T-helper 2 cell (primary cell): ENCODE measurements at places on chromosomes 12 and 14.

- DNase-seq, result no peak
Measured at GRCh38 chr12:28130625-28131598, 59.3 kb upstream of the CCDC91 start.

DNA sequence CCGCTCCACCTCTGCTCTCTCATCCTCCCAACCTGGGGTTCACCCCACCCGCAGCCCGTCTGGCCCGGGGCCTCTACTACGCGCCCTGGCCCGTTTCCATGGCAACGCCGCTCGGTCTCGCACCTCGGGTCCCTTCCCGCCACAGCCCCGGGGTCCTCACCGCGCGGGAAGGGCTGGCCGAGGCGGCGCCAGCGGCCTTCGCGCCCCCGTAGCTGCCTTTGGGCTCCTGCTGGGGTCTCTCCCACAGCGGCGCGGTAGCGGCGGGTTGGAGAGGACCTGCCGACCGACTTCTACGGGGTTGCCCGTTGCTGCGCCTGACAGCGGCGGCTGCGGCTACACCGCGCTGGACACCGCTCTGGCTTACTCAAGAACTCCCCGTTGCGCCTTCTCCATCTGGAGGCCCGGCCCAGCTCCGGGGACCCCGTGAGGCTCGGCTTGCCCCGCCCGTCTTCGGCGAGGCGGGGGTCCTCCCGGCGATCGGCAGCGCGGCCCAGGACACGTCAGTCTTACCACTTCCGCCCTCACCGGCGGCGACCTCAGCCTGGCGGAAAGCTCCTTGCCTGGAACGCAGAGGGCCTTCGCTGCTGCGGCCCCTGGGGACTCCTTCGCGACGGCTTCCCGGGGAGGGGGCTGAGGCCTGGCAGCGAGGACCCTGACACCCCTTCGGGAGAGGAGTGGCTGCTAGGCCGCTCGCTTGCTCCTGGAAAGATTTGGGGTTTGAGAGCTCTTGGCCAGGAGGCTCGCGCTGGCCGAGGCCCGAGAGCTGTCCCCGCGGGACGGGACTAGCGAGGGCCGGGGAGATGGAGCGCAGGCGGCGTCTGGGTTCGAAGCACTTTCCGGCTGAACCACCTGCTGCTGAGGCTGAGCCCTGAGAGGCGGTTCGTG is at the start of gene TM9SF1:
TSS of gene TM9SF1 (minus strand) at position 256 of the 885 bp plus-strand sequence. CDS start 422 bp downstream, outside the sequence.
- peak; percentile 95 for DNase-seq

GRCh38 chr14:34436118-34436905 is 25.7 kb downstream of the SPTSSA start:
- DNase-seq, result no peak

DNA sequence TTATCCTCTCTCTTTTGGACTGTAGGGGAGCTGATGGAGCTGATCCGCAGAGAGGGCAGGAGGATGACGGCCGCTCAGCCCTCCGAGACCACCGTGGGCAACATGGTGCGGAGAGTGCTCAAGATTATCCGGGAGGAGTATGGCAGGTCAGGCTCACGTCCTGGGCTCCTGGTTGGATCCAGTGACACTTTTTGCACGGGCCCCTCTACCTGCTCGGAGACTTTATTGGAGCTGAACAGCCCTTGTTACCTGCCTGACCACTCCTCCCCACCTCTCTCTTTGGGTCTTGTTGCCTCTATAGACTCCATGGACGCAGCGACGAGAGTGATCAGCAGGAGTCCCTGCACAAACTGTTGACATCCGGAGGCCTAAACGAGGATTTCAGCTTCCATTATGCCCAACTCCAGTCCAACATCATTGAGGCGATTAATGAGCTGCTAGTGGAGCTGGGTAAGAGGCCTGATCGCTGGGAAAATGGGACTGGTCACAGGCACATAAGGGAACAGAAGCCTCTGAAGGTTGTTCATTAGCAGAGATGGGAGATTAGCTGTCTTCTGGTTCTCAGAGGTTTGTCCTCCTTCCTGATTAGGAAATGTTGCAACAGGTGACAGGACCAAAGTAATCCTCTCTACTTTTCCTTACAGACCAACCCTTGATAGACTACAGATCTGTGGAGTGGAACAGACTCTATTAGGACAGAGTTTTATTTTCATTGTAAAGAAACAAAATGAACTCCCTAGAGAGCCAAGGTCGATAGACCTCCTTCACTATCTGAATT is 718 bp downstream of the EIF2B2 start:
- DNase-seq, result no peak

GRCh38 chr12:107243341-107243740 is 150.0 kb upstream of the CRY1 start:
- no peak for DNase-seq

GRCh38 chr14:44412858-44413569 is 94.1 kb downstream of the FSCB start:
- DNase-seq, result no peak

DNA sequence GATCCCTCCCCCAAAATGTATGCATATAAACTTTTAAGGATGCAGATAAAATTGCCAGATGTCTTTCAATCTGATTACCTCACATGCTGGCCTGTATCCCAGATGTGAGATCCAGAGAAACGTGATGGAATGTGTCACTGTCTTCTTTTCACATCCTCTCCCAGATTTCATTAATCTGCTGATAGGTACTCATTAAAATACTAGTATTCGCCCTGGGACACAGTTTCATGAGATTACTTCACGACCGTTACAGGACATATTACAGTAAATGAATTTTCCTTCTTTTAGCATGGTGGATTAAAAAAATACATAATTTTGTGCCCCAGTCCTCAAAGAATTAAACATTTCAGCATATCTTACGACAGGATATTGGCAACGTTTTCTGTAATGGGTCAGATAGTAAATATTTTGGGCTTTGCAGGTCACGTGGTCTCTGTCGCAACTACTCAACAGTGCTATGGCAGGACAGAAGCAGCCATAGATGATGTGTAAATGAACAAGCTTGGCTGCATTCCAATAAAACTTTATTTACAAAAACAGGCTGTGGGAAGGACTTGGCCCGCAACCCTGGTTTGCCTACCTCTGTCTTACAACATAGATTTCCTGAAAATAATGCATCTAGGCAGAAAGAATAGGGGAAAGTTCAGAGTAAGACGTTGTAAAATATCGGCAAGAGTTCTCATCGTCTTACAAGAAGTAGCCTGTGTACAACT is 156.0 kb upstream of the DIO3 start:
- DNase-seq, result no peak
